ENCODE measurements at places on chromosomes 7 and 10. TPM values are rescaled to one million over a fixed set of nuclear protein-coding genes. Genes with fewer than 3 reads are reported as not detected.

DNA sequence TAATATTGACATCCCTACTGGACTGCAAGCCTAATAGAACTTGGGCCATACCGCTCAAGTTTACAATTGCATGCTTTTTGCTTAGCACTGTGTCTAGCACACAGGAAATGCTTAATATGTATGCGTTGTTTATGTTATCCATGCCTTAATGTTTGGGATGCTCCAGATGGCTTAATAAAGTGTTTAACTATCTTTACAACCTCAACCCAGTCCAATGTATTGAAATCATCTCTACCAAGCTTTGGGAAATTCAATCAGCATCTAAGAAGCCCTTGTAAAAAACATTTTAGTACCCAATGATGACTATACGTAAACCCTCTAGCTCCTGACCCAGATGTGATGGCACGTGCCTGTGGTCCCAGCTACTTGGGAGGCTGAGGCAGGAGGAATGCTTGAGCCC, 40.0 kb downstream of the CALD1 start:
- H3K4me1 ChIP-seq, result no peaks in the 10 kb centered on the region
- no peaks in the 10 kb centered on the region for H3K36me3 ChIP-seq
- no peak overlapping the region for H3K4me3 ChIP-seq

- H3K4me3 ChIP-seq, result no peak overlapping the region
- no peaks in the 10 kb centered on the region for H3K4me1 ChIP-seq
- H3K27ac ChIP-seq, result no peak overlapping the region
- no peaks in the 10 kb centered on the region for H3K27me3 ChIP-seq
- DNase-seq, result no peak
Observed at GRCh38 chr7:4068286-4068685, 613.8 kb upstream of the FOXK1 start.

FBXO24 gene
- 2.1 TPM for total RNA-seq

SEMA3C gene
- total RNA-seq, result 0.50 TPM

All from CD4-positive, alpha-beta memory T cell (primary cell).